ENCODE measurements at places on chromosomes 6 and 20.

DNA sequence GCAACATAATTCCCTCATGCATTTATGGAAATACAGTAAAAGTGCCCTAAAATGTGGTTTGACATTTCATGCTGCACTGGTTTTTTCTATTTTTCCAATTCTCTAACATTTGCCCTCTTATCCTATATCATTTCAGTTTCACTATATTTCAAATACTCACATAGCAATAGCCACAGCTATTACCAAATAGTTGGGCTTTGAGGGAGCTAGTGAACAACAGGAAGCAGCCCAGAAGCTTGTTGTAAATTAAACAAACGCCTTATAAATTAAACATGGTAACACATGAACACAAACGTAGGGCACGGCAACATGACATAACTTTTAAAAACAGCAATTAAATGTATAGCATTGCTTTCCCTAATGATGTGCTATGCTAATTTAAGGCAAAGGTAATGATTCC, 469.0 kb downstream of the CDC5L start:
- peaks cover 13% of the 10 kb centered on the region for H3K4me1 ChIP-seq
- no peak overlapping the region for H3K27ac ChIP-seq
- H3K27me3 ChIP-seq, result no peaks in the 10 kb centered on the region
- no peaks in the 10 kb centered on the region for H3K36me3 ChIP-seq

GRCh38 chr6:8481727-8482126, 46.4 kb upstream of the SLC35B3 start:
- no peaks in the 10 kb centered on the region for H3K4me1 ChIP-seq
- no peaks in the 10 kb centered on the region for H3K36me3 ChIP-seq
- peaks cover 18% of the 10 kb centered on the region for H3K27me3 ChIP-seq

DNA sequence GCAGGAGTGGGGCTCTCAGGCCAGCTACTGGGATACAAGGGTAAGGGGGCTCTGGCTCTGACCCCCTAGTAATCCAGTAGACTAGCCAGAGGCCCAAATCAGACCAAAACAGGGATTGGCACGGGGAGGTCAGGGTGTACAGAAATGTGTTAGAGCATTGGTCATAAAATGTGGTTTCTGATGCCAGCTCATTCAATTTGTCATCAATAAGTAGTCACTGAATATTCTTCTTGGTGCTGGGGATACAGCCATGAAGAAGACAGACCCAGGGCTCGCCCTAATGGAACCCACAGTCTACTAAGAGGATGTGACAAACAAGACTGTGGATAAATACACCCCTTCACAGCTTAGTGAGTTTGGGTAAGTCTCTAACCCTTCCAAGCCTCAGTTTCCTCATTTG, 11.1 kb downstream of the MAP1LC3A start:
- no peak for DNase-seq
- no peak overlapping the region for H3K4me3 ChIP-seq
- peaks cover 19% of the 10 kb centered on the region for H3K36me3 ChIP-seq

GRCh38 chr6:79468587-79468986, 68.6 kb downstream of the LCA5 start:
- H3K36me3 ChIP-seq, result no peaks in the 10 kb centered on the region
- H3K27ac ChIP-seq, result no peak overlapping the region
- H3K4me3 ChIP-seq, result no peak overlapping the region
- H3K27me3 ChIP-seq, result no peaks in the 10 kb centered on the region

GRCh38 chr6:132934496-132934895, 120.1 kb downstream of the RPS12 start:
- no peak overlapping the region for H3K27ac ChIP-seq
- no peak overlapping the region for H3K4me3 ChIP-seq

- no peak overlapping the region for H3K27ac ChIP-seq
- no peak overlapping the region for H3K4me3 ChIP-seq
- DNase-seq, result no peak
- H3K36me3 ChIP-seq, result peaks cover 8% of the 10 kb centered on the region
Measured at GRCh38 chr6:157849288-157850017, 26.4 kb downstream of the SNX9 start.

DNA sequence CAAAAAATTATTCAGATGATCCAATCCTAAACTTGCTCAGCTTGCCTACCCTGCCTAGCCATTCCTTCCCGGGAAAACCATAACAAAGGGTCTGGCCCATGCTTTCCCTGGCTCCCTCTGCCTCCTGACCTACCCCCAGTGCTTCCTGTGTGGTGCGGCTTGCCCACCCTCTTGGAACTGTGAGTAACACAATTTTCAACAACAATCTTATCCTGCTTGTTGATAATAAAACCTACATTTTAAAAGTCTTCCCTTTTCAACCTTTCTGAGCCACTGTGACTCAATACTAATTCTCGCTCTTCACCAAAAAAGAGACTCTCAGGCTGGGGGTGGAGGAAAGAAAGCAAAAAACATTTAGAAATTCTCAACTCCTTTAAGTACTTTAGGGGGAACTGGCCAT, 18.0 kb downstream of the EXOC2 start:
- peaks cover 3% of the 10 kb centered on the region for H3K36me3 ChIP-seq
- no peak overlapping the region for H3K4me3 ChIP-seq
- H3K27me3 ChIP-seq, result no peaks in the 10 kb centered on the region

Data from effector memory CD8-positive, alpha-beta T cell (primary cell).